ENCODE measurements at places on chromosomes 4 and X.

- peak; percentile 70 for DNase-seq
These were observed 129.5 kb downstream of the LARP7 start for GRCh38 chr4:112766422-112766821.

- DNase-seq, result no peak
These were observed 27.7 kb downstream of the STEEP1 start for GRCh38 chrX:119537487-119537886.

DNA sequence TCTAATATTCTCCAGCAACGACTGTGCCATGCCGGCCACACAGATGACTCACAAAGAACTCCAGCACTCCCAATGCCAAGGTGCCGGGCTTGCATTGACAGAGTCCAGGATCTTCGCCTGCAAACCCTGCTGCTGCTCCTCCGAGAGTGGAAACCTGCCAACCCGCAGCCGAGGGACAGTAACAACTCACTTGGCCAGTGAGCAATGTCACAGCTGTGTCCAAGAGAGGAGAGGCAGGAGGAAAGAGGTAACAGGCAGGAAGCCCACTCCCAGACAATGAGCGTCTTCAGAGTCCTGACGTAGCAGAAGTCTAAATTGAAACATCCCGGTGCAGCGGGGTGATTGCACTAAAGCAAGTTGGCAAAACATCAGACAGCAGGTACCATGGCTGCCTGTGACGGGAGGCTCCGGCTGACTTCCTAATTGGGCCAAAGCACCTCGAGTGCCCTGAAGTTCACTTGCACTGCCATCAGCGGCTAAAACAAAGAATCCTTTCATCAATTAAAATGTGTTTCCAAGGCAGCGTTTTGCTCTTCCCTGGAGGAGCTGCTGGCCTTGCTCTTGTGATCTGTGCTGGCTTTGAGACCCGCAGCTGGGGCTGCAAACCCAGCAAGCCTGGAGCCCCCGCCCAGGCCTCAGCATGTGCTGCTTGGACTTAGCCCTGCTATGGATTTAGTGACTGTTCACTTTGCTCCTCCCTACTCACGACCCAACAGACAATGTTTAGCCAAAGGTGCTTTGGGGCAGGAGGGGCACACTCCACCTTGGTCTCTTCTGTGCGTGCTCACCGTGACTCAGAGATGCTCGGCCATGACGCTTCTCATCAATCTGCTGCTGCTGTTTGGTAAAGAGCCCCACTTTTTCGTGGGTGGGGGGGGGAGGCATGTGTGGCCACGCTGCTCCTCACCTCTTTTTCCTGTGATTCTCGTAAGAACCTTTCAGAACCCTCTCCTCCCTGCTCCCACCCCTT lies 36.5 kb downstream of the DCTD start:
- no peak for DNase-seq

DNA sequence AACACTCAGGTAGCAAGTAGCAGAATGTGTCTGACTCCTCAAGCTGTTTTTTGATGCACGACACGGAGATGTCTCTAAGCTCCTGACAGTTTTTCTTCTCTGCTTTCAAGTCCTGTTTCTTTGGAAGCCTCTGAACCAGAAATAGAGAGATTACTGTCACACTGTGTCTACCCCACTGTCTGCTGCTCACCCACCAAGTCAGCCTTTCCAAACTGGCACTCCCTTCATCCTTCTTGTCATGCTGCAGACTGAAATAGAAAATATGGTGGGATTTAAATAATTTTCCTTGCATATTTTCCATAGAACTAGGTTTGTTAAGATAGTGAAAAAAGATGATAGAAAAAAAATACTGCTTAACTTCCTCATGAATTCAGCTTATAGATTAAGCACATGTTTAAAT lies 102.5 kb upstream of the SPANXN4 start:
- DNase-seq, result no peak

DNA sequence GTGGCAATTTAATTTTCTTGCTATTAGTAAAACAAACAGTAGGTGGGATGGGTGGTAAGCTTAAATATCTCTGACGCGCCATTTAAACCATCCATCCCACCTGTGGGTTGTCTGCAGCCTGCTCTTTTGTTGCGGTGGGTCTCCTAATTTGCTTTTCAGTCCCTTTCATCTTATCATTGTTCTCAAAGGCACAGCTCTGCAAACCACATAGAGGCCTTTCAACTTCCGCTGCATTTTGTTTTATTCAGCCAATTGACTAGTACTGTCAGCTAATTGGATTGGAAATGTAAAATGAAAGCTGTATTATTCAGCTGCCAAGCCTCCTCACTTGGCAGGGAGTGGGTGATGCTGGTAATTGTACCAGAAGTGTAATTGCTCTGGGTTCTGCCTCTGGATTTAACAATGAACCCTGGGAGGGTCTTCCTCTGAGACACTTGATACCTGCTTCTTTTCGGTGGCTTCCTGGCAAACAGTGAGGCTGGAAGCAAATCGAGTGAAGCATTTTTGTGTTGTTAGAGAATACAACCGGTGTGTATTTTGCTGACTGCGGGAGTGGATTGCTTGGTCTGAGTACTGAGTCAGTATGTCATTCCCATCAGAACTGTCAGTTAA lies 165.6 kb downstream of the FRAS1 start:
- peak; percentile 69 for DNase-seq

DNA sequence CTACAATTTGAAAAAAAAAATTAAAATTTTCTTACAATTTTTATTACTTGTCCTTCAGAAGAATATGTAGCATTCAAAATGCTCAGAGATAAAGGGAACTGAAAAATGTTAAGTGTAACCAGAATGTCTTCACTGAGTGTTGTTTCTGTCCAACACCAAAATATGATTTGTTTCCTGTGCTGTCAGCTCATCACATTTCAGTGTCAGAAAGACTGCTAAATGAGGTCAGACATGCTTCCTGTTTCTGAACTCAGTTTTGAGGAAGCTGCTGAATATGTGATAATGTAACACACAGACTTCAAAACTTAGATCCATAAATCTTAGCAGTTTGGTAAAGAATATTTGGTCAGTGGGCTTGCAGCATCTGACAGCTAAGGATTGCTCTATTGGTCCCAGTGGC lies 1849.7 kb downstream of the PCDH7 start:
- no peak for DNase-seq

GRCh38 chr4:70629469-70630090 lies 1.0 kb downstream of the ENAM start:
- DNase-seq, result no peak

GRCh38 chr4:71389149-71389827 lies 50.5 kb downstream of the SLC4A4 start:
- no peak for DNase-seq

- DNase-seq, result no peak
These were observed 12.9 kb downstream of the CSF2RA start for GRCh38 chrX:1281521-1281920.

- DNase-seq, result peak; percentile 83
These were observed 1.5 kb downstream of the ADRA2C start for GRCh38 chr4:3767570-3768288.

DNA sequence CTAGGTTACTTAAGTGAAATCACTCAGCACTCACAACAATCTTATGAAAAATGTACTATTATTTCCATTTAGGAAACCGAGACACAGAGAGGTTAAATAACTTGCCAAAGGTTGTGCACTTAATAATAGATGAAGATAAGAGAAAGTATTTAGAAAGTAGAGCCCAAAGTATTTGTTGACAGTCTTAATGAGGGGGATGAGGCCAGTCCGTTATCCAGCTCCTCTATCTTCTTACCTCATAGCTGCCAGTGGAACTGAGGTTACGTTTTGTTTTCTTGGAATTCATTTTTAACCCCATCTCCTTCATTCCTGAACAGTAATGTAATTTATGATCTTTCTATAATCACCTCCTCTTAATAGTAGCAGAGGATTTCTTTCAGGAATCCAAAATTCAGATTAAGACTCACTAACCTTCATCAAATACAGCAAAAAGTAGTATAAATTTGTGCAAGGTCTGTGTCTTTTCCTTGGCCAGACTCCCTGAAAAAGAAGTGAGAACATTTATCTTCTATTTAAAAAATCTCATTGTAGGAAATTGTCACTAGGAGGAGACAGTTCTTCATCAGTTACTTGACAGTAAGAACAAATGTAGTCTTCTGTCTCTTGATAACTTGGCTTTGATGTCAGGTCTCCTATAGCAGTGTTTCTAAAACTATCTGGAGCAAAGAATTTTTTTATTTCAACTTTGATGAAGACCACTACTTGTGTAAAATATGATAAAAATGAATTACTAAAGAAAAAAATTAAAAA lies 35.5 kb downstream of the F8 start:
- no peak for DNase-seq

Measured in neural progenitor cell (in vitro differentiated cells).